GM23338 (cell line): ENCODE measurements at places on chromosomes 3 and 15.

DNA sequence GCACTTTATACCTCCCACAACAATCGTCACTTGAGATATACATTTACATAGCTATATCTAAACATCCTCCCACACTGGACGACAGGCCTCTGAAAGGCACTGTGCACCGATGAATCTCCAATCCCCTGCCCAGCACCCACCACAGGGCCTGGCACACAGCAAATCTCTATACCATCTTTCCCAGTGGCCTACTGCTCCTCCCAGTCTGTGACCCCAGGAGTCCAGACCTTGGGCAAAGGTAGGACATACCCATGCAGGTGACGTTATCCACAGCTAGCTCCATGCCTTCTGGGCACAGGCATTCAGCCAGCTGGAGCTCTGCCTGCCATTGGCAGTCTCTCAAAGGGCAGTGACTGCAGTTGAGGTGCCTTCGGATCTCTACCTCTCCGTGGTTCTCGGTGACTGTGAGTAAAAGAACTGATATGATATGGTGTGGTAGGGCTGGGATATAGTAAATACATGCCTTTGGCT is 5.8 kb downstream of the LTK start:
- no peak overlapping the region for H3K27ac ChIP-seq
- no peaks in the 10 kb centered on the region for H3K36me3 ChIP-seq
- H3K4me3 ChIP-seq, result no peak overlapping the region

- H3K36me3 ChIP-seq, result no peaks in the 10 kb centered on the region
- H3K4me1 ChIP-seq, result peaks cover 14% of the 10 kb centered on the region
- DNase-seq, result no peak
Measured at GRCh38 chr15:74229686-74230085, 6.4 kb upstream of the CCDC33 start.

GRCh38 chr3:14317057-14317553 is 85.3 kb upstream of the SLC6A6 start:
- no peak overlapping the region for H3K27ac ChIP-seq
- no peak overlapping the region for H3K4me3 ChIP-seq
- H3K27me3 ChIP-seq, result no peaks in the 10 kb centered on the region
- H3K4me1 ChIP-seq, result no peaks in the 10 kb centered on the region
- no peaks in the 10 kb centered on the region for H3K36me3 ChIP-seq

- peak; percentile 55 for DNase-seq
- H3K27me3 ChIP-seq, result no peaks in the 10 kb centered on the region
- no peak overlapping the region for H3K27ac ChIP-seq
- H3K4me1 ChIP-seq, result peaks cover 4% of the 10 kb centered on the region; the same call in 1 of the 2 replicates
Measured at GRCh38 chr15:58469432-58470353, 37.9 kb downstream of the LIPC start.

DNA sequence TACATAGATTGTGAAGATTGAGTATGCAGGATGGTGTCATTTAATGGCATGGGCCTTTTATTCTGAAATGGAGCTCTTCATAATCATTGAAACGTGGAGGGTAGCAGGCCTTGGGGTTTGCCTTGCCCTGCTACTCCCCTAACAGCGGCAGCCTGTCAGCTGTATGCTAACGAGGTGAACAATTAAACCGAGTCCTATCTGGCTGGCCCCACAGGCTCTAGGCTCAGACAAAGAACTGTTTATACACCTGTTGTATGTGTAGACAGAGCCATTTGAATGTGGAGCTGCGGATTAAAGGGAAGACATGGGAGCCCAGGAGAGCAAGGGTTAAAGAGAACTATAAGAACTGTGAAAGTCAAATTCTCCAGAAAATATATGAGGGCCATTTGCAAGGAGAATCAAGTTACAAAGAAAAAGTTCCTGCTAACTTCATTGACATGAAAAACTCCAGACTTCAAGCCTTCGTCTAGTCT is 116.7 kb upstream of the CGNL1 start:
- DNase-seq, result peak; percentile 80
- H3K27ac ChIP-seq, result no peak overlapping the region; the same call in 1 of the 2 replicates
- no peaks in the 10 kb centered on the region for H3K27me3 ChIP-seq
- peaks cover 19% of the 10 kb centered on the region for H3K4me1 ChIP-seq

- no peak for DNase-seq
- H3K27ac ChIP-seq, result peak overlapping the region; percentile 89
- H3K4me1 ChIP-seq, result peaks cover 19% of the 10 kb centered on the region
- H3K4me3 ChIP-seq, result no peak overlapping the region
- no peaks in the 10 kb centered on the region for H3K27me3 ChIP-seq
- H3K36me3 ChIP-seq, result no peaks in the 10 kb centered on the region
Measured at GRCh38 chr3:27985369-27986035, 255.9 kb upstream of the CMC1 start.

DNA sequence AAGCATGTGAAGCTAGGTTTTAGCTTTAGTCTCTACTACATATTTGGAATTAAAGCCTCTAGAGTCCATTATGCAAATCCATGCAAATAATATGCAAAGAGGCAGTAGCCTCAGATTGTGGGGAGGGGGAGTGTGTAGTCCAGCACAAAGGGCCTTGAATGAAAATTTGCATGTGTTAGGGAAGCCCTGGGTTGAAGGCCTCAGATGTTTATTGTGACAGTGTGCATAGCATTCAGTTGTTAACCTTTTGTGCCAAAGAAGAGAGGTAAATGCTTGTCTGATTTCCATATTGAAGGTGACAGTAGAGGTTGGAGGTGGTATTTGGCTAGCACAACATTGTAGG is 24.5 kb upstream of the BFSP2 start:
- no peak overlapping the region for H3K4me3 ChIP-seq
- no peaks in the 10 kb centered on the region for H3K27me3 ChIP-seq
- peaks cover 18% of the 10 kb centered on the region for H3K4me1 ChIP-seq
- no peaks in the 10 kb centered on the region for H3K36me3 ChIP-seq

- H3K27ac ChIP-seq, result no peak overlapping the region
- H3K4me3 ChIP-seq, result no peak overlapping the region
- no peak for DNase-seq
- H3K27me3 ChIP-seq, result no peaks in the 10 kb centered on the region
- H3K36me3 ChIP-seq, result no peaks in the 10 kb centered on the region
Measured at GRCh38 chr3:175288621-175289020, 429.5 kb downstream of the NAALADL2 start.

GRCh38 chr15:84714372-84714771 is 1.6 kb downstream of the SEC11A start:
- no peak overlapping the region for H3K27ac ChIP-seq
- DNase-seq, result no peak
- H3K4me3 ChIP-seq, result peak overlapping the region; percentile 100
- no peaks in the 10 kb centered on the region for H3K27me3 ChIP-seq
- peaks cover 15% of the 10 kb centered on the region; the same call in 1 of the 2 replicates for H3K36me3 ChIP-seq
- peaks cover 6% of the 10 kb centered on the region for H3K4me1 ChIP-seq

DNA sequence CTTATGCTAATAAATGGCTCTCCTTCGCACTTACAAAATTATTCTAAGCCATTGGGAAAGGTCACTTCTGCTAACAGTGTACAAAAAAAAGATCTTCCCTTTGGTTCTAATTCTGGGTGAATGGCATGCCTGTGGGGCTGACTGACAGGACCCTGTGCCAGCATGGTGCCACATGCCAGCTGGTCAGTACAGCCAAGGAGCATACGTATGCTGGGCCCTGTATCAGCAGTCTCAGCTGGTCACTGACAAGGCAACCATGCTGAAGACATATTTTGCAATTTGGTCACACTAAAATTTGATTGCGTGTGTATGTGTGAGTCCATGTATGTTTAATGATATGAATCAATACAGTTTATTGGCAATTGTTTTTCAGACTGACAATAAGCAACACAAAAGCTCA is 246.1 kb downstream of the TBL1XR1 start:
- H3K4me3 ChIP-seq, result no peak overlapping the region
- no peaks in the 10 kb centered on the region; the same call in 1 of the 2 replicates for H3K4me1 ChIP-seq
- H3K36me3 ChIP-seq, result no peaks in the 10 kb centered on the region
- no peaks in the 10 kb centered on the region for H3K27me3 ChIP-seq
- H3K27ac ChIP-seq, result no peak overlapping the region

DNA sequence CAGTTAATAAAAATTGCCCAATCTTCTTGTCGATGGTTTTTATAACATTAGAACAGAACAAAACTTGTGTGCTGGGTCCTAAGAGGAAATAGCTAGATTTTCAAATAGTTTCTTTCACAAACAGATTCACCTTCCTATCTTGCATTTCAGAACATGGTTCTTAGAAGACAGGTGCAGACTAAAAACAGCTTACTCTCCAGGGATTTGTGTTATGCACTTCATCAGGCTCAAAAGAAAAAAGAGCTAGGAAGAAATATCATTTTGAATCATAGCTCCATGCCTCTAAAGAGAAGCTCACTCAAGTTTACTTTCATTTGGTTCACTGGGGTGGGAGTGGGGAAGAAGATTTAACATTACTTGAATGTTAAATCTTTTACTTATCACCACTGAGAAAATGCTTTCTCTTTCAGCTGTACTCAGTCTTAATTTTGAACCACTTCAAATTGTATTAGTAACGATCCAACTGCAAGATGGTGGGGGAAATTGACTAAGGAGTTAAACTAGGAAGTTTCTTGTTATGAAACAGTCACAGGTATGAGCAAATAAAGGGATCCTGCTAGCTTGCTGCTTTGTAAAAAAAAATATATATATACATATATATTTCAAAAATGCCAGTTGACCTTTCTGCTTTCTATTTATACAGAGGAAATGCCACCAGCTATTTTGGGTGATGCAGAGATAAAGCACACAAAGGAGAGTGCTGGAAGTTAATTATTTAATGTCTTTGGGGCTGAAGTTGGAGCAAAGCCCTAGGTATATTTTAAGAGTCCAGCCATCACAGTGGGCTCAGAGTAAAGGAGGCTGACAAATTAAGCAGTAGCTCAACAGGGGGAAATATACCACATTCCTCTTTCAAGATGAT is 28.3 kb upstream of the NUDT16 start:
- H3K36me3 ChIP-seq, result no peaks in the 10 kb centered on the region
- no peak overlapping the region for H3K4me3 ChIP-seq
- peaks cover 19% of the 10 kb centered on the region for H3K4me1 ChIP-seq
- H3K27ac ChIP-seq, result no peak overlapping the region
- DNase-seq, result no peak

DNA sequence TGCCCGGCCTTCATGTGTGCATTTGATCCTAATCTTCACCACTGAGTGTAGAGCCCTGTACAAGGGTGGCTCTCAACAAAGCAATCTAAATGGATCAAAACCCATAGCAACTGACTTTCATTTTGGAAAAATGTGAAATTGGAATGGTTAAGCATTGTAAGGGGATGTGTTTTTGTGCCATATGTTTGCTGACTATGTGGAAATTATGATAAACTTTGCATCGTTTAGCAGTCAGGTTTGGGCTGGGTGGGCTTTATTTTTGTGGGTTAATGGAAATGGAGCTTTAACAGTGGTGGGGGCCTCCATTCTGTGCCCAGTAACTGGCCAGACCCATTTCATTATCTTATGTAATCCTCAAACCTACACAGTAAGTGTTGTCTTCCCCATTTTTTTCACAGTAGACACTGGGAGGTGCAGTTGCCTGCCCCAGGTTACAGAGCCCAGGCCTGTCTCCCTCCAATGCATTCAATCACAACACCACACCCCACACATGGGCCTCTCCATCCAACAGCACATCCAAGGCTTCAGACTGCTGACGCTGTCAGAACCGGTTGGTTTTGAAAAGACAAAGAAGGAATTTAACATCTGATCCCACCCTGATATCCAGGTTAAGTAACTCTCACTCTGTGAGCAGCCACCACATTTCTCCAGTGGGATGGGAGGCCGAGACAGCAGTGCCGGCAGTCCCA is 136.3 kb upstream of the ABHD17C start:
- no peaks in the 10 kb centered on the region for H3K27me3 ChIP-seq
- no peaks in the 10 kb centered on the region for H3K4me1 ChIP-seq
- DNase-seq, result no peak
- no peak overlapping the region for H3K27ac ChIP-seq
- no peaks in the 10 kb centered on the region for H3K36me3 ChIP-seq

- H3K27ac ChIP-seq, result no peak overlapping the region
- no peaks in the 10 kb centered on the region for H3K36me3 ChIP-seq
- no peaks in the 10 kb centered on the region for H3K4me1 ChIP-seq
- H3K27me3 ChIP-seq, result no peaks in the 10 kb centered on the region
Measured at GRCh38 chr3:84547971-84548970, 410.5 kb upstream of the CADM2 start.

GRCh38 chr3:117954131-117954530 is 1080.5 kb downstream of the IGSF11 start:
- H3K36me3 ChIP-seq, result no peaks in the 10 kb centered on the region
- H3K4me1 ChIP-seq, result peaks cover 6% of the 10 kb centered on the region; the same call in 1 of the 2 replicates
- DNase-seq, result no peak
- no peaks in the 10 kb centered on the region for H3K27me3 ChIP-seq

GRCh38 chr3:34851137-34851536 is 788.2 kb upstream of the ARPP21 start:
- H3K4me3 ChIP-seq, result no peak overlapping the region
- no peaks in the 10 kb centered on the region for H3K36me3 ChIP-seq
- no peak overlapping the region for H3K27ac ChIP-seq
- peaks cover 4% of the 10 kb centered on the region for H3K4me1 ChIP-seq
- DNase-seq, result no peak

- DNase-seq, result no peak
- H3K27me3 ChIP-seq, result no peaks in the 10 kb centered on the region
- no peak overlapping the region for H3K27ac ChIP-seq
- no peak overlapping the region for H3K4me3 ChIP-seq
- no peaks in the 10 kb centered on the region for H3K4me1 ChIP-seq
Measured at GRCh38 chr3:180408654-180409053, 193.3 kb upstream of the TTC14 start.

- H3K27ac ChIP-seq, result no peak overlapping the region
- no peak for DNase-seq
- H3K4me3 ChIP-seq, result no peak overlapping the region
- no peaks in the 10 kb centered on the region for H3K27me3 ChIP-seq
- H3K4me1 ChIP-seq, result no peaks in the 10 kb centered on the region
Measured at GRCh38 chr15:78276064-78276943, 11.9 kb downstream of the DNAJA4 start.

DNA sequence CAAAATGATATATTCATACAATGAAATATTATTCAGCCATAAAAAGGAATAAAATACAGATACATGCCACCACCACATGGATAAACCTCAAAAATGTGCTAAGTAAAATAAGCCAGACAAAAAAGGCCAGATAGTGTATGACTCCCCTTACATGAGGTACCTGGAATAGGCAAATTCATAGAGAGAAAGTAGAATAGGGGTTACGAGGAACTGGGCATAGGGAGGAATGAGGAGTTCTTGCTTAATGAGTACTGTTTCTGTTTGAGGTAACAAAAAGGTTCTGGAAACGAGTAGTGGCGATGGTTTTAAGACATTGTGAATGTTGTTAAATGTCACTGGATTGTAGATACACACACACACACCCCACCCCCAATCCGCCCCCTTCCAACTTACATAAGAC is 8.2 kb downstream of the RAF1 start:
- H3K4me3 ChIP-seq, result no peak overlapping the region
- H3K4me1 ChIP-seq, result peaks cover 23% of the 10 kb centered on the region
- DNase-seq, result no peak
- no peaks in the 10 kb centered on the region for H3K27me3 ChIP-seq
- no peak overlapping the region for H3K27ac ChIP-seq
- no peaks in the 10 kb centered on the region for H3K36me3 ChIP-seq

DNA sequence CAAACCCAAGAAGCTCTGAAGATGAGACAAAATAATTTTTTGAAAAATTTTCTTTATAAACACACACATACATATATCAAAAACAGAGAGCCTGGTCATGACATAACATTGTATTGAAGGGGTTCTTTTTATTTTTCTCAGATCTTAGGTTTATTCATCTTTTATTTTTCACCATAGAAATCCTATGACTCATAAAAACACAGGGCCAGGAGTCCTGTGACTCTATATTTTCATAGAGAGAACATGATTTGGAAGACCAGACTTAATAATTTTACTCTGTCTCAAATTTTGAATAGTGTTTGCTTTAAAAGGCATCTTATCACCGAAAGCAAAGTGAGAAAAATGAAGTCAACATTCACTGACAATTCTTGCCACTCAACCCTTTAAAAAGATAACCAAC is 57.7 kb downstream of the SUCNR1 start:
- H3K27me3 ChIP-seq, result no peaks in the 10 kb centered on the region
- DNase-seq, result no peak
- no peak overlapping the region for H3K4me3 ChIP-seq
- H3K36me3 ChIP-seq, result no peaks in the 10 kb centered on the region
- no peak overlapping the region for H3K27ac ChIP-seq
- peaks cover 5% of the 10 kb centered on the region; the same call in 1 of the 2 replicates for H3K4me1 ChIP-seq
